ENCODE measurements at places on chromosomes 13 and 19. TPM values are rescaled to one million over a fixed set of nuclear protein-coding genes. Genes with fewer than 3 reads are reported as not detected.

DNA sequence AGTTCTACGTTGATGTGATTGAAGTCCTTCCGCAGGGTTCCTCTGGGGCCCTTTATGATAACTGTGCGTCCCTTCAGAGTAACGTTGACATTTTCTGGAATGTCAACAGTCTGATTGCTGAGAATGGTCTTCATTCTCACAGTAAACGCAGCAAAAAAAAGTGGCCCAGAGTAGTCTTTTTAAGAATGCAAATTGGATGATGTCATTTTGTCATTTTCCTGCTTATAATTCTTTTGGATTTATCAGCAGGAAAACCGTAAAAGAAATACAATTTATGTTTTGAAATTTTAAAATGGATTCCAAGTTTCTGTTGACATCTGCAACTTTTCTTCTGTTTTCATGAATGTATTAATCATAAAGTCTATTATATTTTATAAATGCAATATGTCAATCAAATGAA, 14.8 kb downstream of the URI1 start:
- DNase-seq = no peak

The CRX gene
- total RNA-seq = not detected

DNA sequence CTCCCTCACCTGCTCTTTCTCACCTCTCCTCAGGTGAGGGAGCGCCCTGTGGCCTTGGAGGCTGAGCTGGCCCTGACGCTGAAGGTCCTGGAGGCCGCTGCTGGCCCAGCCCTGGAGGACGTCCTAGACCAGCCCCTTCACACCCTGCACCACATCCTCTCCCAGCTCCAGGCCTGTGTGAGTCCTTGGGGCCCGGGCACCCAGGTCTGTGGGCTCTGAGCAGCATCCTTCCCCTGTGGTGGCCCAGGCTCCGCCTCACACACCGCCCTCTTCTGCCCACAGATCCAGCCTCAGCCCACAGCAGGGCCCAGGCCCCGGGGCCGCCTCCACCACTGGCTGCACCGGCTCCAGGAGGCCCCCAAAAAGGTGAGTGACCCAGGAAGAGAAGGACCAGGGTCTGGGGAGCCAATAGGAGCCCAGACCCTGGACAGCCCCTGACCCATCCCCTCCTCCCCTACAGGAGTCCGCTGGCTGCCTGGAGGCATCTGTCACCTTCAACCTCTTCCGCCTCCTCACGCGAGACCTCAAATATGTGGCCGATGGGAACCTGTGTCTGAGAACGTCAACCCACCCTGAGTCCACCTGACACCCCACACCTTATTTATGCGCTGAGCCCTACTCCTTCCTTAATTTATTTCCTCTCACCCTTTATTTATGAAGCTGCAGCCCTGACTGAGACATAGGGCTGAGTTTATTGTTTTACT, 1.9 kb downstream of the IFNL1 start:
- no peak for DNase-seq

- DNase-seq = no peak
Measured at GRCh38 chr13:32284927-32285632, 30.1 kb downstream of the ZAR1L start.

GRCh38 chr13:73372666-73373627, 314.1 kb downstream of the KLF5 start:
- DNase-seq = no peak

The MEF2B gene
- 1.4 TPM for total RNA-seq

The KLK13 gene
- total RNA-seq = not detected

Measured in Right ventricle myocardium inferior (tissue), 1 donor.